CD4-positive, alpha-beta T cell (primary cell): ENCODE measurements at places on chromosomes 3 and 15.

- no peak for DNase-seq
These were observed 53.4 kb downstream of the STARD9 start for GRCh38 chr15:42628761-42629160.

DNA sequence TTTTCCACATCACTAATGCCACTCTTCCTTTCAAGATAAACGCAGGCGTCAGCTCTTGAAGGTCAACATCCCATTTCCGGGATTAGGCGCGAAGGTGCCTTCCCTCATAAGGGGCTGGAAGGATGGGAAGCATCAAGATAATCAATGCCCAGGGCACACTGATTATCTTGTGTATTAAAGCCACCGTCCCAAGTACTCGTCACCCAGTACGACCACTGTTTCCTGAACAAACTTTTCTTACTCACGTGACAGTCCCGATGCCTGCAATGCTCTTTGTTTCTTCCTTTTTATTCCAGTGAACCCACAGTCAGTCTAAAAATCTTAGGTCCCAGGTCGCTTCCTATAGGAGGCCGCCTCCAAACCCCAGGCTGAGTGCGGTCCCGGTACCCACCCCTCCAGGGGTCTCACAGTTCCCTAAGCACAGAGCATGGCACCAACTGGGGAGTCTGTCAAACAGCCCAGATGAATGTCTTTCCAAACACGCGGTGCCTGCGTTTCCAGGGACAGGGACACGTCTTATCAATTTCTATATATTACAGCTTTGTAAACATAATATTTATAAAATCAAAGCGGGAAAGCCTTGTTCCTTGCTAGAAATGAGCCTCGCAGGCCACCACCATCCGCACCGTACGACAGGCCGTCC lies 589 bp downstream of the ANAPC13 start:
- DNase-seq: peak; percentile 60

GRCh38 chr3:71425491-71426071 lies 157.9 kb downstream of the FOXP1 start:
- DNase-seq: no peak

DNA sequence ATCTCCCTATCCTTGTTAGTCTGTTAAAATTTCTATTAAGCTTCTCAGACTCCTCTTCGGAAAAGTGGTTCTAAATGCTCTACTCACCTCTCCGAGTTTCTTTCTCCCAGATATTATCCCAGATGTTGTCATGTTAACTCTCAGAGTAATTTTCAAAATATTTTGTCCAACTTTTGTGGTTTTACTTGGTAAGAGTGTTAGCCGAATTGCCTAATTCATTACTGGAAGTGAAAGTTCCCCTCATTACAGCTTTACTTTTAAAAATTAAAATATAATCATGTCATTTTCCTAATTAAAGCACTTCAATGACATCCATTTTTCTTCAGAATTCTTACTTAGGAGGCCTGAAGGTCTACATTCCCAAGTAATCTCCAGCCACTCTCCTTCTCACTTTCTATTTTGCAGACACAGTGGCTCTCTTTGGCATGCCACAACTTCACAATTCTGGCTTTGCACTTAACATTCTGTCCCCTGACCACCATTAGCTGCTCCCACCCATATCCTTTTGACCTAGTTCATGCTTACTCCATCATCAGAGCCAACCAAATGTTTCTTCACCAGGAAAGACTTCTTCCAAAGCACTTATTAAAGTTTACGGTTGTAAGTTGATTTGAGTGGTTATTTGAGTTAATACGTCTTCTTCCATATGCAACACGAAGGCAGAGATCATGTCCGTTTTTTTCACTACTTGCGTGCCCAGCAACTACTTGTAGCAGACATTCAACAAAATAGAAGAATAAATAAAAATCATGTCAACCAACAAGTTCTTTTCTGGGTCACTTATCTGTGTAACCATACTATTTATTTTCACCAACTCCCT lies 10.2 kb upstream of the TIPARP start:
- no peak for DNase-seq

DNA sequence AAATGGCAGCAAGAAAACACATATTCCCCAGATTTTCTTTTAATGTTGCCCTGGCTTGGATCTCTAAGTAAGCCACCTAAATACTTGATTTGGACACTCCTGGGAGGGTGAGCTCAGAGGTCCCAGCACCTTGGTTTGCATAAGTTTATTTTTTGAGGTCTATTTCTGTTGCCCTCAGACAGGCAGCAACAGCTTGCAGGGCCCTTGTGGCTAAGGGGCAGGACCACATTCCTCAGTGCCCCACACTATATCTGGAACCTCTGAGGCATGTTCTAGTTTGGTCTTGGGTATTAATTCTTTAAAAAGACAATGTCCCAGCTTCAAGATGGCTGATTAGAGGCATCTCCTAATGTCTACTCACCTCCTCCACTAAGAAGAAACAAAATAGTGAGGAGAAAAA lies 57.5 kb downstream of the IGSF11 start:
- DNase-seq: no peak

GRCh38 chr3:113439606-113440005 lies 1.7 kb downstream of the CFAP44 start:
- DNase-seq: no peak

DNA sequence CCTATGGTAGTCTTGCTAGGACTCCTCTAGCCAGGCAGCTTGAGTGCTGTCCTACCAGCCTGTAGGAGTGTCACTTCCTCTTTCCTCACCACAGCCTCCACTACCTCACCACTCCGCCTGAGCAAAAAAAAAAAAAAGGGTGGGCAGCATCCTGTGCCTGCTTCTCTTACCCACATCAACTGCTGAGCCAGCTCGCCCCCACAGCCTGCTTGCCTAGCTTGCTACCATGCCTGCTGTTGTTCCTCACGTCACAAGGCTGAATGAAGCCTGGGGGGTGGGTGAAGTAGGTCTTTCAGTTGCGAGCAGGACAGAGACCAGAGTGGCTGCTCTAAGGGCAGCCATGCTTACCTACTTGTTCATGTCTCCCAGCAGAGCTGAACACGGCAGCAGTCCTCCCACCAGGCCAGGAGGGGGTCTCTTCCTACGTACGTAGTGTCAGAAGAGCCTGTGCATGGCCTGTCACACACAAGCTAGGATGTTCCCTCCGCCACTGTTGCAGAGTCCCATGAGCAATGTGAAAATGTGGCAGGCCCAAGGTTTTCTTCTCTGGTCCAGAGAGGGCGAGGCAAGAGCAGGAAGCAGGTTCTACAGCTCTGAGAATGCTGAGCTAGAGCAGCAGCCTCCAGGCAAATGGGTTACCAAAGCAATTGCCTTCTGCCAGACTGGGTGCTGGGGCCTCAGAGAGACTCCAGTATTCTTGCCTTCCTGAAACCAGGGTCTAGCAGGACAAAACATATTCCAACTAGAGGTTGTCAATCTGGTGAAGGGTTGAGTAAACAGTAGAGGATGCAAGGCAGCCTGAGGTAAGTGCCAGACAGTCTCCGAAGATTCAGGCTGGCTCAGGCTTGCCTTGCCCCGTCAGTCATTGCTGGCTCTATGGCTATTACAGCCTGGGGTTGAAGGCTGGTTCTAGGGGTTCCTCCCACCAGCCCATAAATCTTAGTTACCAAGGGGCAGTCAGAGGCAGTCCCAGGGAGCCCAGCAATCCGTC lies 8.1 kb downstream of the PPM1M start:
- DNase-seq: peak; percentile 92

DNA sequence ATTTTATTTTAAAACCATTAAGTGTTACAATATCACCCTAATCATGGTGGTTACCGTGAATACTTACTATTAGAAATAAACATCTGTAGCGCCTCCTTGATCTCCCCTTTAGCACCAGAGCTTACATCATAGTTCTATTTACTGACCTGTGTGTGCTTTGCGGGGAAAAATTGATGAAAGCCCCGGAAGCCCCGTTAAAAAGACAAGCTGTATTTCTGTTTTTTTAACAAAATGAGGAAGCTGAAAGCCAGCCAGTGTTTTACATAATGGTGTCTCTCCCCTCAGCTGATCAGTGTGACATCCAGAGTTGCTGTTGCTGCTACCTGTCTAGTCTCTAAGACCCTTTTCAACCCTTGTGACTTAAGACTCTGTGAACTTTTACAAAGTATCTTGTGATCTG lies 100.8 kb downstream of the OPA1 start:
- DNase-seq: no peak

DNA sequence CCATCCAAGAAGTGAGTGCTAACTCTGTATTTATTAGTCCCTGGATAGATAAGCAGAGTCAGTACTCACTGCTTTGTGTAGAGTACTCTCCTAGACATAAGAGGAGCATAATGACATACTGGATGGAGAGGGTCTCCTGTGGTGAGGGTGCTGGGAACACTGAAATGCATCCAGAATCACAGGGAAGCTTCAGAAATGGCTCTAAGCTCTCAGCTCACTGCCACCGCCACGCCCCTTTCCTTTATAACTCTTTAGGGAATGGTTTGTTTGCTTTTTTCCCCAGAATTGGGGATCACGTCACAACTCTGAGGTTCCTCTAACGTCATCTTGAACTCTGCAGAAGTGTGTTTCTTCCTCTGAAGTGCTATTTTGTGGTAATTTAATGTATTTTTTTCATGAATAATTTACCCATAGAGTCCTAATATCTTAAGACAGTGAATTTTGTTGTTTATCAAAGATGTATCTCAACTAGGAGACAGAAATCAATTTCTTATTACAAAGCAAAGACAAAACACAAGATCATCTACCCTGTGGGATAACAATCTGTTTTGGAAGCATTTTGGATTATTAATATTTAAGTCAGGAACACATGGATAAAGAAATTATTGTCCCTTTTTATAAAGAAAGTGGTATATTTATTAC lies 154.6 kb downstream of the PTPRG start:
- DNase-seq: no peak

- no peak for DNase-seq
These were observed 328.5 kb downstream of the MECOM start for GRCh38 chr3:169334991-169335390.

GRCh38 chr3:192514754-192515663 lies 212.3 kb downstream of the FGF12 start:
- DNase-seq: no peak

DNA sequence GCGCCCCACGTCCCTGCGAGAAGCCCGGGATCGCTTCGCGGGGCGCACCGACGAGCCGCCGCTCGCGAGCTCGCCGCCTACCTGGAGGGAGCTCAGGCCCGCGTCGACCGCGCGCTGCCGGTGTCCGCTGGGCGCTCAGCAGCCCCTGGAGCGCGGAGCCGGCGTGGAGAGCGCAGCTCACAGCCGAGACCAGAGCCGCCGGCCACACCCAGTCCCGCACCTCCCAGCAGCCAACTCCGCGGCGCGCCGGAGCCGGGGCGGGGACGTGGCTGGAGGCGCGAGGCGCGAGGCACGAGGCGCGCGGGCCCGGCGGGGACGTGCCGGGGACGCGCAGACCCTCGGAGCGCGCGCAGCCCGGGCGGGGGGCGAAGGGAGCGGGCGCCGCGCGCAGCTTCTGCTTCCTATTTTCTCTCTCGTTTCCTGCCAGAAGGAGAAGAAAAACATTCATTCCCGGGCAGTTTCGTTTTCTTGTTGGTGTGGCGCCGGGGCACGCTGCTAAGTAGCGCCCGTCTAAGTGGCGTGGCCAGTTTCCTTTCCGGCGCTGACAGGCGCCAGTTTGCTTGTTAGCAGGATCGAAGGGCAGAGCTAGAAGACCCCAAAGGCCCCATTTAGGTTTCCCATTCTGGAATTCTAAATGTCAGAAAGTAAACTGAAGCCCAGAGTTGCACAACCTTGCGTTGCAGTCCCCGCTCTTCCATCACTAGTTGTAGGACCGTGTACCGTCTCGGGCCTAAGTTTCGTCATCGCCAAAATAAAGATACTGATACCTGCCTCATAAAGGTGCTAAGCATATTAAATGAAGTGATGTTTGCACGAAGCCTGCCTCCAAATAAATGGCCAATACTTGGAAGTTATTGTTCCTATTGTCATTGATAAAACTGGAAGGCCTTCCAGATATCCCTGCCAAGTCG lies at the start of gene GNB4:
Gene GNB4, minus strand, starts transcription at position 206 of the 911 bp plus-strand sequence. CDS start 25,270 bp downstream, outside the sequence.
- peak; percentile 11 for DNase-seq

DNA sequence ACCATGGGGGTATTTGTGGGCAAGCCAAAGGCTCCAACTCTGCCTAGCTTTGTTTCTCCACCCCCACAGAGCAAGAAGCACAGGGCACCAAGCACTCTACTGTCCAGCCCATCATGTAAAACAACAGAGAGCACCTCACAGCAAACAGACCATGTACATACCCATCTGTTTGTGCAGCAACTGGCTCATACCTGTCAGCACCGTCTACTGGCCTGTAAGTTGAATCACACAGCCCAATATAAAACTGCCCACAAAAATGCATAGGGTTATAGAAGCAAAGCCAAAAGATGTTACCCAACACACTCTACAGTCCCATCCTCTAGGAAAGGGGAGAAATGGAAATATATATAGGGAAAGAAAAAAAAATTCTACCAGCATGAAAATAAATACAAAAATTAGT lies 139.7 kb upstream of the CPNE4 start:
- no peak for DNase-seq

DNA sequence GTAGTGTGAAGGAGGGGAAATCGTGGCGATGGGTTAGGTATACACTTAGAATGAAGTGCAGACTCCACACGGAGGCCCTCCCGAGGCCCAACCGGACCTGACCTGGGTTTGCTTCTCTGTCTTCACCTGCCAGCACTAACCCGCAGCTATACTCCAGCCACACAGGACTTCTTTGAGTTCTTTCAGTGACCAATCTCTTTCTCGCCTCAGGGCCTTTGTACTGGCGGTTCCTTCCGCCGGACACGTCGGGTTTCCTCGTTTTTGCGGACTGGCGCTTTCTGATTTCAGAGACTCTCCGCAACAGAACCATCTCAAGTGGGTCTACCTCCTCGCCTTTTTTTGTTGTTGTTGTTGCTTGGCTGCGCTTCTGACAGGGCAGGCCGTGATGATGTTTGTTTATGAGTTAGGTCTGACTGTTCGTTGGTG lies at the start of gene NEIL1:
Gene NEIL1, plus strand, starts transcription at position 244 of the 426 bp plus-strand sequence. CDS start 1,867 bp downstream, outside the sequence.
- no peak for DNase-seq

GRCh38 chr3:171407759-171408158 lies 52.4 kb downstream of the TNIK start:
- no peak for DNase-seq

DNA sequence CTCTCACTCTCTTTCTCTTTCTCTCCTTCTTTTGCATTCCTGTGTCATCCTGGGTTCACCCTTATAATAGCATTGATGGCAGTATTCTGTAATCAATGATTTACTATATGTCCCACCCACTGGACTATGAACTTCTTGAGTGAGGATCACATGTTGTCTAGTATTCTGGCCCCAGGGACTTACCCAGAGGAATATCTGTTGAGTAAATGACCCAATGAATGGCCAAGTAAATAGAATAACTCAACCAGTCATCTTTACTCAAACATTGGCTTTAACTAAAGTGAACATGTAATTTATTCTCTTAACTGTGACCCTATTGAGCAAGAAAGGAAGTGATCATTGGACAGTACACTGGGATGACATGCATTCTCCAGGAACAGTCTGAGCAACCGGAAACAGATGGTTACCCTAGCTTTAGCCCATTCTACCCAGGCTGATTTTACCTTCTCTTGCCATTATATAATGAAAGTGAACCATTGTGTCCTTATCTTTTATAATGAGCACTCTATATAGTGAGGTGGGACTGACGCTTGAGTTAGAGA lies 94.5 kb upstream of the SOX14 start:
- DNase-seq: no peak

DNA sequence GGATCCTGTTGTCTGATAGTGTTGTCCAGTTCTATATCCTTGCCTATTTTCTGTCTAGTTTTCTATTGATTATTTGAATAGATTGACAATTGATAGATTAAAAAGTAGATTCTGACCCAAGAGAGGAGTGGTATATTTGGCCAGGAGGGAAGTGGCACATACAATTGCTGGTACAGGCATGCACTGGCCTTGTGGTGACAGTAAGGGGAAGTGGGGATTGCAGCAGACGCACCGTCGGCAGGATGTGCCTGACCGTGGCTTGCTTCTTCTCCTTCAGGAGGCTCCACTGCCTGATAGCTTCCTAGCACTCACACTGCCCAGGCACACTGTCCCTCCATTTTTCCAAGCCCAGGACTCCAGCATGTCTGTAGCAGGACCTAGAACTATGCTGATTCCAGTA lies 10.5 kb downstream of the GABRG3 start:
- no peak for DNase-seq
